T-helper 1 cell (primary cell): ENCODE measurements at places on chromosomes 6 and 20.

GRCh38 chr20:59032023-59032712 lies at the start of gene ATP5F1E:
ATP5F1E (minus strand) TSS chr20:59032335; CDS start chr20:59032251, 84 bp downstream.
- peak; percentile 96 for DNase-seq

DNA sequence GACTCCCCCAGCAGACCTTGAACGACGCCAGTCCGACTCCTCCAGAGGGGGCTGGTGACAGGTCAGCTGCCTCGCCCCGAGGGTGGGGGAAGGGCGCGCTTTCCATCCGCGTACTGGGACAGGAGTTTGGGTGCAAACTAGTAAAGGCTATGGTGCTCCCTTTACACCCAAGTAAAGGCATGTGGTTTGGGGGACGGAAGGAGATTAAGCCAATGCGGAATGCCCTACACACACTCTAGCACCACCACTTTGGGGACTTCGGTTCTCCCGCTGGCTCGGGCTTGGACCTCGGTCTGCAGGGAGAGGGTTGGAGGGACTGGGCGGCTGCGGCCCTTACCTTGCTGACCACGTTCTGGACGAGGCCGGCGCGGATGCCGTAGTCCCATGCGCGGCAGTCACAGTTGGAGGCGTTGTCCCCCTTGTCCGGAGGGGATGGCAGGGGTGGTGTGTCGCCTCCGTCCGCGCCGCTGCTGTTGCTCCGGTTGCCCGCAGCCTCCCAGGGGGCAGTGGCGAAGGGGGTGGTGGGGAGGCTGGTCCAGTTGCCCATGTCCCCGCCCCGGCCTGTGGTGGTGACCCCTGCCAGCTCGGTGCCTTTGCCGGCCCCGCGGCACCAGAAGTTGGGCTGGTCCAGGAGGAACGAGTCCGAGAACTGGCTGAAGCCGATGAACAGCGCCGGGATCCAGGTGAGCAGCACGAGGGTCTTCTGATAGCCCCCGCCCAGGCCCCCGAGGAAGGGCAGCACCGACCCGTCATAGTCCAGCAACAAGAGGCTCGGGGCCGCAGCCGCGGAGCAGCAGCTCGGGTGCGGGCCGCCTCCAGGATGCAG lies 1.1 kb downstream of the SLC22A23 start:
- no peak for DNase-seq

GRCh38 chr6:25194172-25194678 lies 84.9 kb upstream of the CARMIL1 start:
- DNase-seq: no peak

DNA sequence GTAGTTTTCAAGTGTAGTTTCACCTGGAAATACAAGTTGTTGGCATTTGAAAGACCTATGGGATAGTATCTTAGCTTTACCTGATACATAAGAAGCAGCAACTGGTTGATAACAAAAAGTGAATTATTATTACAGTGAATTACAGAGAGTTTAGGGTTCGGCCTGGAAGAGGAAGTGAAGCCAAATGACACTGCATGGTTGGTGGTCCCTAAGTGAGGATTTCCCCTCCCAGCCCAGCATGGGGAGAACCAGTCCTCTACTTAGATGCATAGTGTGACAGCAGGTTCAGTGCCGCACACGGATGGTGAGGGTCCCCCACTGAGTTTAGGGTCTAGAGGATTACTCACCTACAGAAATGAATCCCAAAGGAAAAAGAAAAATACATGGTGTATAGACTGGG lies 18.1 kb downstream of the HLA-DPB1 start:
- no peak for DNase-seq

- DNase-seq: no peak
Observed at GRCh38 chr20:21661488-21662055, 43.9 kb upstream of the PAX1 start.
